ENCODE measurements at places on chromosomes 6 and 20. TPM values are rescaled to one million over a fixed set of nuclear protein-coding genes. Genes with fewer than 3 reads are reported as not detected.

- no peak overlapping the region for H3K4me3 ChIP-seq
- no peaks in the 10 kb centered on the region for H3K36me3 ChIP-seq
- H3K27ac ChIP-seq = no peak overlapping the region
- no peaks in the 10 kb centered on the region for H3K4me1 ChIP-seq
These were observed 37.6 kb downstream of the LAMP5 start for GRCh38 chr20:9551808-9552550.

GRCh38 chr6:133645966-133646740, 242.8 kb upstream of the TCF21 start:
- no peak overlapping the region for H3K27ac ChIP-seq
- H3K36me3 ChIP-seq = no peaks in the 10 kb centered on the region
- DNase-seq = no peak
- H3K4me3 ChIP-seq = no peak overlapping the region
- H3K27me3 ChIP-seq = no peaks in the 10 kb centered on the region
- H3K4me1 ChIP-seq = no peaks in the 10 kb centered on the region

Gene INSM1
- total RNA-seq = not detected

GRCh38 chr20:63648895-63649589, 4.2 kb downstream of the STMN3 start:
- H3K27me3 ChIP-seq = peaks cover 6% of the 10 kb centered on the region
- H3K27ac ChIP-seq = no peak overlapping the region
- peaks cover 7% of the 10 kb centered on the region for H3K4me1 ChIP-seq
- no peak overlapping the region for H3K4me3 ChIP-seq
- H3K36me3 ChIP-seq = no peaks in the 10 kb centered on the region

- DNase-seq = no peak
- no peaks in the 10 kb centered on the region for H3K36me3 ChIP-seq
- H3K27me3 ChIP-seq = no peaks in the 10 kb centered on the region
- no peak overlapping the region for H3K4me3 ChIP-seq
These were observed 298.8 kb upstream of the FERMT1 start for GRCh38 chr20:6421321-6422248.

- H3K27ac ChIP-seq = no peak overlapping the region
- no peak overlapping the region for H3K4me3 ChIP-seq
- no peaks in the 10 kb centered on the region for H3K36me3 ChIP-seq
These were observed 76.1 kb downstream of the DTD1 start for GRCh38 chr20:18663932-18664331.

Gene SLC22A1
- 0.82 TPM for total RNA-seq

GRCh38 chr6:5846889-5847288, 159.8 kb downstream of the NRN1 start:
- peak overlapping the region; percentile 41 for H3K27ac ChIP-seq
- no peak overlapping the region for H3K4me3 ChIP-seq
- H3K27me3 ChIP-seq = peaks cover 29% of the 10 kb centered on the region
- H3K4me1 ChIP-seq = peaks cover 15% of the 10 kb centered on the region
- no peaks in the 10 kb centered on the region for H3K36me3 ChIP-seq

- no peak overlapping the region for H3K4me3 ChIP-seq
- DNase-seq = no peak
- H3K4me1 ChIP-seq = no peaks in the 10 kb centered on the region
- H3K27me3 ChIP-seq = no peaks in the 10 kb centered on the region
- no peak overlapping the region for H3K27ac ChIP-seq
- no peaks in the 10 kb centered on the region for H3K36me3 ChIP-seq
These were observed 213.1 kb upstream of the STXBP5 start for GRCh38 chr6:146990821-146991798.

Gene CCN6
- not detected for total RNA-seq

Gene FNDC11
- 0.14 TPM for total RNA-seq

Gene MYLK2
- total RNA-seq = 1.2 TPM

DNA sequence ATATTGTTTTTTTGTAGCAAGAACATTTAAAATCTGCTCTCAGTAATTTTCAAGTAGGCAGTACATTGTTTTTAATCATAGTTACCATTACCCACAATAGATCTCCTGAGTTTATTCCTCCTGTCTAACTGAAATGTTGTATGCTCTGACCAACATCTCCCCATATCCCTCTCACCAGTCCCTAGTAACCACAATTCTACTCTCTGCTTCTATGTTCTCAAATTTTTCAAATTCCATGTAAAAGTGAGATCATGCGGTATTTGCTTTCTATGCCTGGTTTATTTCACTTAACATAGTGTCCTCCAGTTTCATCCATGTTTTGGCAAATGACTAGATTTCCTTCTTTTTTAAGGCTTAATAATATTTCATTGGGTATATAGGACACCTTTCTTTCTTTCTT, 300.5 kb downstream of the KCNQ5 start:
- H3K27ac ChIP-seq = no peak overlapping the region
- H3K4me3 ChIP-seq = no peak overlapping the region
- H3K27me3 ChIP-seq = no peaks in the 10 kb centered on the region
- H3K4me1 ChIP-seq = no peaks in the 10 kb centered on the region

GRCh38 chr6:107656401-107656800, 166.5 kb downstream of the SOBP start:
- no peak for DNase-seq
- peaks cover 7% of the 10 kb centered on the region for H3K36me3 ChIP-seq
- peaks cover 47% of the 10 kb centered on the region for H3K4me1 ChIP-seq
- no peaks in the 10 kb centered on the region for H3K27me3 ChIP-seq
- peak overlapping the region; percentile 97 for H3K27ac ChIP-seq

DNA sequence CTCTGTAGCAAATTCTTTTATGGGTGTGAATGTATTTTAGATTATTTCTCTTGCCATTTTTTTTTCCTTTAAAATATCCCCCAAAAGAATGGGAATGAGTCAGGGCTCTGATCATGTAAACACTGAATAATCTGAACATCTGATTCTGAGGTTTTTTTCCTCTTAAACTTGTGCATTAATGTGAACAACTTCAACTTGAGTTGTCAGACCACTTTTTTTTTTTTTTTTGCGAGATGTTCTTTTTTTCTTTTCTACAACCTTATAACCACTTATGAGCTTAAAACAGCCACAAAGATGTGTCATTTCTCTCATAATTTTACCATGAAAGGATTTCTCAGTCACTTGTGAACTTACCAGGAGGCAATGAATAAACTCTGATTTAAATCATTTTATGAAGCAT, 85.3 kb downstream of the TBC1D7 start:
- H3K4me1 ChIP-seq = no peaks in the 10 kb centered on the region
- no peak for DNase-seq
- no peak overlapping the region for H3K4me3 ChIP-seq
- H3K27ac ChIP-seq = no peak overlapping the region
- H3K36me3 ChIP-seq = no peaks in the 10 kb centered on the region
- H3K27me3 ChIP-seq = peaks cover 36% of the 10 kb centered on the region

DNA sequence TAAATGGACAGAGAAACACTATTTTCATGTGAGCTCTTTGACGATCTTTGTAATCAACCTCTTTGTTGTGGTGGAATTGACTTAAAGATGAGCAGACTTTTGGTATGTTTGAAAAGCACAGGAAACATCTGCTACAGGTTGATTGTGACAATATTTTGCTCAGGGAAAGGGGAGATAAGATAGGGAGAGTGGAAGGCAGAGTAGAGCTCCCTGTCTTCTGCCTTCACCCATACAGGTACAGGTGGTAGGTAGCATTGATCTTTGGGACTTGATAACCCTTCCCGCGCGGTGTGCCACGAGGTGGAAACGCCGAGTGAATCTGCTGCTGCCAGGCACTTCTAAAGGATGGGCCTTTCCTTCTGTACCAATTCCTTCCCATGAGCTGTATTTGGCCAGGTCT, 183.6 kb downstream of the UTRN start:
- no peak for DNase-seq
- H3K4me1 ChIP-seq = peaks cover 24% of the 10 kb centered on the region
- peak overlapping the region; percentile 41 for H3K4me3 ChIP-seq
- H3K27me3 ChIP-seq = no peaks in the 10 kb centered on the region

DNA sequence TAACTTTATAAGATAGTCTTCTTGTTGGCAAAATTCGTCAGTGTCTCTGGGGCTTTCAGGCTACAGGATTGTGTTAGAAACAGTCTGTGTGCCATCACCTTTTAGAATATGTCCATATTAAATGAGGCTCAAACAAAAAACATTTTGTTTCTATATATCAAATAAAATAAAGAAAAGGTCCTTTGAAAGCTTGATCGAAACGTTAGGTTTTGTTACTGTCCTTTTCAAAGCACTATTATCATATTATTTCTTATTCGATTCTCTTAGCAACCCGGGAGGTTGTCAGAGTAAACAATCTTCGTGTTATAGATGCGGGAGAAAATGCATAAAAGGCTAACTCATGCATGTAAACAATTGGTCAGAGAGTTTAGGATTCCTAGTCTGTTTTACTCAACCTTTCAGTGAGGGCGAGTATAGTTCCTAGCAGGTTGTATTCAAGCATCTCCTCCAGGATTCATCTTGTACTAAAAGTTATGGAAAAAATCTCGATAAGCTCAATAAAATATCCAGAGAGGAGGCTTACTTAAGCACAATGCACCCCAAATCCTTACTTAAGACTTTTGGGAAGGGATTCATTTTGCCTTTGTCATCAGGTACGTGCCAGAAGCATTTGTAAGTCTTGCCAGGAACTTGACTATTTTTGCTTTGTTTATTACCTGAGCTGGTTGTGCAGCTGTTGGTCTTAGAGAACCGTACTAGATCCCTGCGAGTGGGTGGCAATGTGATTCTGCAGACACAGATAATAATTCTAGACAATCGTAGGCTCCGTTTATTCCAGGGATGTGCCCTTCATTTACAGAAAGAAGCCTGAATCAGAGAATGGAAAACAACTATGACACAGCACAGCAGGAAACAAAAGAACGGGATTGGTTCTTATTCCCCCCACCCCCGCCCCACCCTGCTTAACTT, 159.6 kb upstream of the ZNF217 start:
- no peak for DNase-seq
- no peaks in the 10 kb centered on the region for H3K27me3 ChIP-seq
- peak overlapping the region; percentile 28 for H3K4me3 ChIP-seq
- peak overlapping the region; percentile 95 for H3K27ac ChIP-seq
- no peaks in the 10 kb centered on the region for H3K36me3 ChIP-seq

GRCh38 chr6:20028143-20028542, 184.1 kb downstream of the MBOAT1 start:
- H3K4me1 ChIP-seq = peaks cover 21% of the 10 kb centered on the region
- no peak overlapping the region for H3K27ac ChIP-seq
- H3K4me3 ChIP-seq = no peak overlapping the region
- no peak for DNase-seq
- H3K27me3 ChIP-seq = peaks cover 33% of the 10 kb centered on the region

Gene FERMT1
- total RNA-seq = 0.47 TPM

Data from activated CD8-positive, alpha-beta memory T cell treated with anti-CD3 and anti-CD28 coated beads, Interleukin-2, amount 10 ng/mL, durations not matched to agents 7 days and 5 days (primary cell).